ENCODE measurements at places on chromosomes 6 and 20.
A peak's percentile ranks its signal among the peaks of the same experiment; 100 is the strongest.

DNA sequence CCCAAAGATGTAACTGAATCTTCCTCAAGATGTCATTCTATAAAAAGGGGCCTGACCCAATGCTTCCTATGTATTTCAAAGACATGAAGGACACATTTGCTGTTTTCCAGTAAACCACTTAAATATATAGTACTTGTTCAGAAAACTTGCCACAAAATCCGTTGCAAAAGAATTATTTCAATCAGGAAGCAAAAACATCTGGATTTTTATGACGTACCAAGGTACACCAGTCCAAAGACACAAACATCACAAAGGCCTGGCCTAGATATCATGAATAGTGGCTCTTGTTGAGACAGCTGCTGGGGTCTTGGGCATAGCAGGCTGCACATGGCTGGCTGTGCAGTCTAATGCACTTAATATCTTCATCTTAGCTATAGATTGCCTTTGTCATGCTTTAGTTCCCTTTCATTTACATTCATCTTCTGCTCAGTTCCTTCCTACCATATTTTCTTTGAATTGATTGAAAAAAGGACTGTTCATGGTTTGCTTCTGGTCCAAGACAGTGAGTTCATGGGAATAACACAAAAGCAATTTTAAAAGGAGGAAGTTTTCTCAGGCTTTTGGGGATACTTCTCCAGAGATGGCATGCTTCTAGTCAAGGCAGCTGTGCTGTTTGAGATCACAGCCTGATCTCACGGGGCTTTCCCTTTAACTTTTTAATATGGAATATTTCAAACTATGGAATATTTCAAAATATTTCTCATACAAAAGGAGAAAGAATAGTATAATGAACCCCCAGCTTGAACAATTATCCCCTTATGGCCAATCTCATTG lies 44.5 kb downstream of the MYLIP start:
- no peak for DNase-seq

DNA sequence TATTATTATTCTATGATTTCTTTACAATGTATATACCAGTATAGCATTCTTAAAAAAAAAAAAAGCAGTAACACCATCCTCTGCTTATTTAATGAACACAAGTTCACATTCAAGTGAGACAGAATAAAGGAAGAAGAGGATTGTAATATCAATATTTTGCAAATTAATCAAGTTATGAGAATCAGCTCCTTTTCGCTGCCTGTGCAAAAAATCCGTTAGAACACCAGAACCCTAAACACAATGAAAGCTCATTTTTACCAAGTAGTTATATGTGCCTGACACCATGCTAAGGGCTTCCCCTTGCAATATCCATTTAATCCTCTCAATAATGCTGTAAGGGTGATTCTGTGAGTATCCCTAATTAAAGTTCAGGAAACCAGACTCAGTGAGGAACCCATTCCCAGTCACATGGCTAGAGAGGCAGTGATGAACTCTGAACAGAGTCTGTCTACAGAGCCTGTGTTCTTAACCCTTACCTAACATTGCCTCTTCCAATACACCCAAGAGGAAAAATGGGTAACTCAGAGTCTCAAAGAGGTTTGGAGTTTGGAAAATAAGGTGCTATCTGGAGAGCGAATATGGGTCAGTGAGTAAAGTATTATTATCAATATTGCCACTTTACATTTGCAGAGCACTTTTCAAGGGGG lies 66.8 kb downstream of the CDC40 start:
- no peak for DNase-seq

GRCh38 chr6:74946961-74947360 lies 258.9 kb downstream of the COL12A1 start:
- DNase-seq, result no peak

DNA sequence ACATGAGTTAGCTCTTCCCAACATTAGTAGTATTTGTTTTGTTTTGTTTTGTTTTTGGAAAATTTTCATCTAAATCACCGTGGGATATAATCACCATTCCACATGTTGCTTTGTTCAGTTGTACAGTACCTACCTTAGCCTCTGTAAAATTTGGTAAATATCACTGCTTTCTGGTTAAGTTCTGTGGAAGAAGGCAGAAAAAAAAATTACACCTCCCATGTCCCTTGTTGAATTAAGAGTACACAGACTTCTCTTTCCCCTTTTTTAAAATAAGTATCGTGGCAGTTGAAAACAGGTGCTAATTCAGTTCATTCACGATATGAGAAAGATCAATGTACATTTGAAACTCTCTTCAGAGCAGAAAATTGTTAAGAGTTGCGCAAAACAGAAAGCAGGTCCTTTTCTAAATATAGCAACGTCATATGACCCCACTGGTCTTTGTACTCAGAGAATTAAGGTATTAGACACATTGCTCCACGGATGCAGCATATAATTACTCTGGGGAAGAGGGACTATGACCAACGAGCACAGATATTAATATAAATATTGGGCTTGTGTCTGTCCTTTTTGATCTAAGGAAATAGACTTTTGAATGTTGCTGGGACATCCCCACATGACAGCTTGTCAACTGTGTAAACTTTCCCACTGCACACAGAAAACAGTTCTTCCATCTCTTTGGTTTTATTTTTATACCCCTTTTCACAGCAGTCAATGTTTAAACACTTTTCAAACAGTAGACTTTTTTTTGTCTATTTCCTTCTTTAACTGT lies 58.6 kb upstream of the ZNF217 start:
- no peak for DNase-seq

GRCh38 chr6:125296471-125296870 lies 5.3 kb downstream of the HDDC2 start:
- DNase-seq, result no peak

- DNase-seq, result no peak
Measured at GRCh38 chr6:113048741-113049140, 701.6 kb downstream of the RFPL4B start.

DNA sequence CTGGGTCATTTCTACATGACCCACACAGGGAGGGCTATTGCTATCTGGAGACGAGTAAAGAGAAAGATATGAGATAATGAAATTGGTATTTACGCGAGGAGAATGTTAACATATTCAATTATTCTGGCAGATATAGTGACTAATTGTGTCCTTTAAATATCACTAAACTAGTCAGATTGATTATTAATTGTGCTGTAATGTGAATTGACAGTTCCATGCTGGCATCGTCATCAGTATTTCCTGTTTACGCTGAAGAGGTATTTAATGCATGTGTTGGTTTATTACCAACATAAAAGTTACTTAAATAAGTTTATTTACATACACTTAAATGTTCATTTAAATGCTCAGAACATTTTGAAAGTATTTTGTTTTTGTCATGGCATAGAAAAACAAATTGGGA lies 35.7 kb upstream of the OGFRL1 start:
- DNase-seq, result no peak

GRCh38 chr6:149895833-149896271 lies 2.1 kb downstream of the RAET1E start:
- peak; percentile 12 for DNase-seq

Data from activated gamma-delta T cell treated with anti-CD3 and anti-CD28 coated beads, Interleukin-2, amount 50 U/mL, for 16 hours (primary cell).